ENCODE measurements at places on chromosomes 3 and 15.

DNA sequence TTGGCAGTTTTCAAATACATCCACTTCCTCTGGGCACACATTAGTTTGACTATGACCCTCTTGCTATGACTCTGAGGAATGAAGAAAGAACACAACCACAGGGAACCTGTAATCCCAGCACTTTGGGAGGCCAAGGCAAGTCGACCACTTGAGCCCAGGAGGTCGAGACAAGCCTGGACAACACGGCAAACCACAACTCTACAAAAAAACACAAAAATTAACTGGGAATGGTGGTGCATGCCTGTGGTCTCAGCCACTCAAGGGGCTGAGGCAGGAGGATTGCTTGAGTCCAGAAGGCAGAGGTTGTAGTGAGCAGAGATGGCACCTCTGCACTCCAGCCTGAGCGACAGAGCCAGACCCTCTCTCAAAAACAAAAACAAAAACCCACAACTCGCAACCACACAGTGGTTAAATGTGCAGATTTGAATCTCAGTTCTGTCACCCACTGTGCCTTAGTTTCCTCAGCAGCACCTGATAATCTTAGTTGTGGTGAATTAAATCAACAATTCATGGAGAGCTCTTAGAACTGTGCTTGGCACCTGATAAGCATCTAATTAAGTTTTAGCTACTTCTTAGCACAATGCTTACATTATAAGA is 65.7 kb downstream of the MYLK start:
- DNase-seq = peak; percentile 42

DNA sequence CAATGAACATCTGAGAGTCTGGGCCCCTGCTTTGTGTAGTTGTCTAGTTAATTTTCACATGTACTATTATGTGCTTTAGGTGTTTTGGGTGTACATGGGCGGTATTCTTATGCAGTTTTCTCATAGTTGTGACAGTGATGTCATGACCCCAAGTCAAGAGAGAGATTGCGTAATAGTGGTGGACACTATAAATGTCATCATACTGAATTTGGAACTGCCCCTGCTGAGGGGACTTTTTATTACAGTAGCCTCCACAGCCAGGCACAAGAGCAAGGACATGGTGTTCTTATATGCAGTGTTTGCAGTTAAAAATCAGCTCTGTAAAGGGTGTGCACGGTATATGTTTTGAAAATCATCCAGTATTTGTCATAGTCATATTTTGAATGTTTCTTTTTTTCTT is 29.5 kb downstream of the ABHD2 start:
- DNase-seq = no peak

DNA sequence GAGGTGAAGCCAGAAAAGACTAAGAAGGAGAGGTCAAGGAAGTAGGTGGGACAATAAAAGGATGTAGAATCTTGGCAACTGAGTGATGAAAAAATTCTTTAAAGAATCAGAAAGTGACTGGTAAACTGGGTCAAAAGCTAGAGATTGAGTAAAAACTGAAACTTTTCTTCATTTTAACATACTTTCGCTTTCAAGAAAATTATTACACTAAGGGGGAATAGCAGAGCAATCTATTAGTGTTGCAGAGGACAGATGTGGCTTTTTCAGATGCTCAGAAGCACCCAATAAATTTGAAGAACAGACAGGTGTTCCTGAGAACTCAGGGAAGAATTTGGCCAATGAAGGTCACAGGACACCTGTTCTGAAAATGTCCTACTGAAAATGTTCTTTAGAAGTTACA is 805.4 kb upstream of the ALCAM start:
- DNase-seq = no peak

- no peak for DNase-seq
Measured at GRCh38 chr3:117600112-117600511, 890.5 kb downstream of the TUSC7 start.

DNA sequence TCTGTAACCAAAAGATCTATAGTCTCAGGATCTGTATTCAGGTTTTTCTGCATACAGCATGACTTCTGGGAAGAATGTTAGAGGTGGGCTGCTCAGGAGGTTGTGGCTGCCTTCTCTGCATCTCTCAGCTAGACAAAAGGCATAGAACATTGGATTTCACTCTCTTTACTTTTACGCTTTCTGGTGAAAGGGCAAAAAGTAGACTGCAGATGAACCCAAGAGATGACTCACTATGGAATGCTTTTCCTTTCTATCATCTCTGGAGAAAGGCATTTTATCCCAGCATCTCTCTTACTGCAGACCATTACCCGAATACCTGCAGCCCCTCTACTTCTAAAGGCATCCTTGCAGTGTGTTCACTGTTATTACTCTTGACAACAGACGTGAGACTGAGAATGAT is 222.2 kb downstream of the WNT5A start:
- no peak for DNase-seq

DNA sequence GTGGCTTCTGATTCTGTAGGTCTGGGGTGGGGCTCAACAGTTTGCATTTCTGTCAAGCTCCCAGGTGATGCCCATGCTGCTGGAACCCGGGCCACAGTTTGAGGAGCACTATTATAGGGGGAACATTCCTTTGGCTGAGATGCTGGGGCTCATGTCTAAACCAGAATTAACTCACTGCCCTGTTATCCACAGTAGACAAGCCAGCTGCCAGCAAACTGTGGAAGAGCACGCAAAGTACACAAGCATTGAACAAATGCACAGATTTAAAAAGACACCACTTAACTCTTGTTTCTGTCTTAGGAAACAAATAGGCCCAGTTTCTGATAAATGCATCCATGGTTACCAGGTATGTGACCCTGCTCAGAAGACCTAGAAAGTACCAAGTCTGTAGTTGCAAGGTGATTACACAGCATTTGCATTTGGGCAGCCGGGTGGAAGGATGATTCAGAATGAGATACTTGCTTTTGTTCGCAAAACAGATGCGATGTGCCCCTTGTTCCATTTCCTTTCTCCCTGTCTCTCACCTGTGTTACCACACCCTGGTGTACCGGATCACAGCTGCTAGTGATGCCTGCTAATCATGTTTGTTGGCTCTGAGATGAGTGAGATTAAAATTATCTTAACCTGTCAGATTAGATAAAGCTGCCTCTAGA is 12.4 kb downstream of the GYG1 start:
- DNase-seq = no peak

GRCh38 chr3:191721990-191722389 is 261.0 kb downstream of the PYDC2 start:
- no peak for DNase-seq

DNA sequence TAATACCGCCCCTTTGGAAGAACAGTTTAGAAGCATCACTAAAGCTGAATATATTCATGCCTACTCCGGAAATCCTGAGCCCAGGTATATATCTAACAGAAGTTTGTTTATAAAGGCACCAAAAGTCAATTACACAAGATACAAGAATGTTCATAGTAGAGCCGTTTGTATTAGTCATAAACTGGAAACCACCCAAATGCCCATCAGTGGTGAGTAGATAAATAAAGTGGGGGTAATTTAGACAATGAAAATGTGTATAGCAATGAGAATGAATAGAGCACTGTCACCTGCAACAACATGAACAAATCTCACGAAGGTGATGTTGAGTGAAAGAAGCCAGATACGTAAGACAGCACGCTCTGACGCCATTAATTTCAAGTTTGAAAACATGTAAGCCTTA is 68.3 kb upstream of the GLCE start:
- DNase-seq = peak; percentile 91
